NCI-H526 (cell line): ENCODE measurements at places on chromosomes 6 and 20.

- no peak for DNase-seq
Observed at GRCh38 chr6:170111141-170111664, 179.7 kb downstream of the DLL1 start.

DNA sequence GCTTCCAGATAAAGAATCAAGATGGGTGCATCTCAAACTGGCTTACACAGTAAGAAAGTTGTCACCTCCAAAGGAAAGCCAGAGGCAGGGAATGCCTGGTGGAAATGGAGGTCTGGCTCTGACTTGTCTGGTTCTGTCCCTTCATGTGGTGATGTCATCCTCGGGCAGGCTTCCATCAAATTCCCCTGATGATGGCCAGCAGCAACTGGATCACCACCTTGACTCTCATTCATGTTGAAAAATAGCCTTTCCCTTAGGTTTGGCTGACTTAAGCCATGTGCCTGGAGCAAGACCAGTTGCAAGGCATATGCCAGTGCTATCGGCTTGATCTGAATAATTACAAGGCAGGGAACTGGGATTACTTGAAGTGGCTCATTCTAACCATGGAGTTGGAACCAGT, 28.8 kb downstream of the IMPG1 start:
- no peak for DNase-seq

GRCh38 chr6:170130201-170130621, 160.7 kb downstream of the DLL1 start:
- no peak for DNase-seq

GRCh38 chr6:105058846-105059245, 101.9 kb downstream of the LIN28B start:
- no peak for DNase-seq

GRCh38 chr6:91654793-91655192, 1067.9 kb upstream of the MAP3K7 start:
- no peak for DNase-seq
